ENCODE measurements at places on chromosomes 7 and 10.
A peak's percentile ranks its signal among the peaks of the same experiment; 100 is the strongest.

DNA sequence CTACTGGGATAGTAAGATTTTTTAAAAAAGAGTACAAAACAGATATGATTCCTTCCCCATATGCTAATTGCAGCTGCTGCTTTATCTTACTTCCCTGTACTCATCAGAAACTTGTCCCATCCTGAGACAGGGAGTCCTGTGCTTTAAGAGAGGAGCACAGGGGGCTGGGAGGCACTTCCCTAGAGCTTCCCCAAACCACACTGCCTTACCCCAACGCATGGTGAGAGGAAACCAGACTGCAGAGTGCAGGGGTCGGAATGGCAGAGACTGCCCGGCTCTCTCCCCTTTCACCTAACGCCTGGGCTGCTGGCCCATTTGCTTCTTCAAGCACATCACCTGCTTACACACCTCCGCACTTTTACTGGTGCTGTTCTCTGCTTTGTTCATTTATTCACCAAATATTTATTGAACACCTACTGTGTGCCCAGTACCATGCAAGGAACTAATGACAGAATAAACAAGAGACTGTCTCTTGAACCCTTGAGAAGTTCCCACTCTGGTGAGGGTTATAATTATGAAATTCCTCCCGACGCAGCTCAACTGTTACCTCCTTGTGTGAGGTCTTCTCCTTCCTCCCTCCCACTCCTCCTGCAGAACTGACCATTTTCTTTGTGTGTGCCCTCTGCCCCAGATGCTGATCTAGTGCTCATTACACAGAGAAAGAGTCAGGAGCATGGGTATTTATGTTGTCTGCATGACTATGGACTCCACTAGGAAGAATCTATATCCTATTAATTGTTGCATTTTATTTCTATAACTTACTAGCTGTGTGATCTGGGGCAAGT is 289.7 kb downstream of the TCF7L2 start:
- DNase-seq = no peak

DNA sequence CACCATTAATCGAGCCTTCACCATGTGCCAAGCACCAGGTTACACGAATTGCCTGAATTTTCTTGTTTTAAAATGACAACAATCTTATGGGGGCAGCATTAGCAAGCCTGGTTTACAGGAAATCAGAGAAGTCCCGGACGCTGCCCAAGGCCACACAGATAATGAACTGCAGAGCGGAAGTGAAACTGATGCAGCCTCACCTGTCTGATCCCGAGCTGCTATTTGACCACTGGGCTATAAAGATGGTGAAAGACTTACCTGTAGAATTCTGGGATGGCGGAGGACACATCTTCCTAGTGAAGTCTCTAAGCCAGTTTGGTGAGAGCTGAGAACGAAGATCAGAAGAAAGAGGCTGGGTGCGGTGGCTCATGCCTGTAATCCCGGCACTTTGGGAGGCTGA is 21.7 kb upstream of the GALNTL5 start:
- peak; percentile 39 for DNase-seq

- no peak for DNase-seq
Observed at GRCh38 chr7:50565559-50565916, 333 bp upstream of the DDC start.

GRCh38 chr7:5210751-5211338 is 20.8 kb downstream of the WIPI2 start:
- no peak for DNase-seq

- no peak for DNase-seq
Observed at GRCh38 chr10:50679149-50679548, 55.4 kb upstream of the SGMS1 start.

DNA sequence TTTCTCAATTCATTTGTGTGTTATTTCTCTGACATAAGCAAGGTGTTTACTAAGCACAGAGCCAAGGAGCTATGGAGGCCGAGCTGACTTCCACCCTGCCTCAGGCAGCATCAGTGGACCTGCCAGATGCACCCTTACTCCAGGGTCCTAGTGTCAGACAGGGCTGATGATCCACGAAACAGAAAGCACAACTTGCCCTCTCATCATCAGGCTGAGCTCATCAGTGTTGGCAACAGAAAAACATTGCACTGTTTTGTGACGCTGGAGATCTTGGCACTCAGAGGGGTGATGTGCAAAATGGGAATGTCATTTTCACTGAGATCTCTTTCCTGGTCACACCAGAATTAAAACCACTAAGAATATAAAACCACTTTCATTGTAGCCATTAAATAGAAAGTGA is 201.8 kb downstream of the GLI3 start:
- no peak for DNase-seq

All from RPMI8226 (cell line).